ENCODE measurements at places on chromosomes 16 and 17.

DNA sequence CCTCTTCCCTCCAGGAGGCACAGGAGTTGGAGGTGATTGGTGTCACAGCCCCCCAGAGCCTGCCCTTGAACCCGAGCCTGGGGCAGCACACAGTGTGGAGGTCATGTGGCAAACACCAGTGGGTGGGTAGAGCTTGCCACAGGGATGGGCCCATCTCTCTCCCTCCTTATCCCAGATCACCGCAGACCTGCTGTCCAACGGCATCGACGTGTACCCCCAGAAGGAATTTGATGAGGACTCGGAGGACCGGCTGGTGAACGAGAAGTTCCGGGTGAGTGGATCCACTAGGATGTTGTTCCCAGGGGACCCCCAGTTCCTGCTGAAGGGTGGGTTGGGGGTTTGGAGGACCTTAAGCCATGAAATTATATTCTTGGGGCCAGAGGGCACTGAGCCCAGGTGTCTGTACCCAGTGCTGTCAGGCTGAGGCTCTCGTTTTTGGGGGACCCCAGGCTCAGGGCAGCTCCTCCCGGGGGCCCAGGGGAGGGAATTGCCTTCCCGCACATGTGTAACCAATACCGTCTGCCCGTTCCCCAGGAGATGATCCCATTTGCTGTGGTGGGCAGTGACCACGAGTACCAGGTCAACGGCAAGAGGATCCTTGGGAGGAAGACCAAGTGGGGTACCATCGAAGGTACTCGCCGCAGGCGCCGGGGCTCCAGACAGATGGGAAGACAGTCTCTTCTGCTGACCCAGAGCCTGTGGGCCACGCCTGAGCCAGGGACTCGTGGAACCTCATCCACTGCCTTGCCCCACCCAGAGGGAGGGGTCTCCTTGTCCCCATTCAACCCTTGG is 351.9 kb downstream of the SEC14L1 start:
- no peak for DNase-seq

DNA sequence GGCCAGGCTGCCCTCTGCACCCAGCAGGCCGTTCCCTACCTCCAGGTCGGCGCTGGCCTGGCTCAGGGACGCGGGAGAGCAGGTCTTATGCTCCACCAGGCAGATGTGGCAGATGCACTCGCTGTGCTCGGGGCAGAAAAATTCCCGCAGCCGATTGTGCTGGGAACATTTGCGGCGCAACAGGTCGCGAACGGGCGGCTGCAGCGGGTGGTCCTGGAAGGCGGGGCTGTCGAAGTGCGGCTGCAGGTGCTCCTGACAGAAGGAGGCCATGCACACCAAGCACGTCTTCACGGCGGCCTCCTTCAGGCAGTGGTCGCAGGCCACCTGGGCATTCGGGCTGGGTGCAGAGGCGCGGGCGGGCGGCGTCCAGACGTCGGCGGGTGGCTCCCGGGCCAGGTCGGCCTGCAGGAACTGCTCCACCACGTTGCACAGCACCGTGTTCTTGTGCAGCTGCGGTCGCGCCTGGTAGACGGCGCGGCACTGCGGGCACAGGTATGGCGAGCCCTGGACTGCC is 439 bp downstream of the TRIM25 start:
- DNase-seq, result no peak

DNA sequence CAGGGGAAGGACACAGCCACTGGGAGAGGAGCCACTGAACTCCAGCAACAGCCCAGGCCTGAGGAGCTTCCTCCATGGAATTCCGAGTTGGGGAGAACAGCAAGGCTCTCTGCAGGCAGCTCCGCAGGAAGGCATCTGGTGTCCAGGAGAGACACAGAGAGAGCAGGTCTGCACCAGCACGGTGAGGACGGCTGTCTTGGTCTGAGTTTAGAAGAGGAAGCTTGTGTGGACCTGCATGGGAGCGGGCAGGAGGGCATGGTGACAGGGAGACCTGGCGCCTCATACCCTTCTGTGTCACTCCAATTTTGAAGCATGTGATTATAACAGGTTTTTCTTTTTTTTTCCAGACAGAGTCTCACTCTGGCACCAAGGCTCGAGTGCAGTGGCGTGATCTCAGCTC is 6.4 kb downstream of the SLC38A10 start:
- no peak for DNase-seq

DNA sequence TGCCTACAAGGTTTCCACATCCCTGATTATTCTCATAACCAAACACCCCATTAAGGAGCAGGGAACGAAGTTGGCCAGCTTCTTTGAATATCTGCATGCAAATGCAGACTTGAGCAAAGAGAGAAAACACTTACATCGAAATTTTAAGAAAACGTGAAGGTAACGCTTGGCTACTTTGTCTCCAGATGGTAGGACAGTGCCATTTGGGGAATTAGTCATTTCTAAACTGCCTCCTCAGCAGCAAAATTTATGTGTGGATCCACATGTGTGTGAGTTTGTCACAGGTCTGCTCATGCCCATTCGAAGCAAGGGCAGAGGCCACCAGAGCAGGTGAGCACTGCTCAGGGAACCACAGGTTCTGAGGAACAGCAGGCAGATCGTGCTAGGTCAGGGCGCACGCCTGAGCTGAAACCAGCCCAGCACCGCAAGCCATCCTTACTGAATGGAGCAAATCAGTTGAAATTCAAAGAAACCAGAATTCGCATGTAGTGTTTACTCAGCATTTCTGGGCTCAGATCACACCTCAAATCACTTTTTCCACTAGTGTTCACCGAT is 80.1 kb downstream of the SOCS1 start:
- DNase-seq, result no peak

DNA sequence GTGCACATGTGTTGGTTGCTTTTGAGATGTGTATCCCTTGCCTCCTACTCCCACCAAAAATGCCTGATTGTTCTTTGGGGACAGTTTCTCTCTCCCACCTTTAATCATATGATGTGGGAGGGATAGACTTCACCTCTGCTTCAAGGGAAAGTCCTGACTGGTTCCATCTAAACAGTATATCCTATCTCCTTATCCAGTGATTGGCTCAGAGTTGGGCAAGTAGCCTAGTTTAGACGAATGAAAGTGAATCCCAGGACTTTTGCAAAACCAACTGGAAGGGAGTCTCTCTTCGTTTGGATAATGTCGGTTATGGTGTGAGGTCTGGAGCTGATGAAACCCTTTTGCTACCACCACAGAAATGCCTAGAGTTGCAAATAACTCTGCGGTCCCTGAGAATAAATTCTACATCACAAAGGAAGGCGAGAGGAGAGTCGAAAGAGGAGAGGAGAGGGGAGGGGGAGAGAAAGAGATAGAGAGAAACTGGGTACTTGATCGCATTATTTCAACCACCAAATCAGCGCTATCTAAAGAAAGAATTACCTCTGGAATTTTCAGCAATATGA is 77.1 kb upstream of the SALL1 start:
- no peak for DNase-seq

DNA sequence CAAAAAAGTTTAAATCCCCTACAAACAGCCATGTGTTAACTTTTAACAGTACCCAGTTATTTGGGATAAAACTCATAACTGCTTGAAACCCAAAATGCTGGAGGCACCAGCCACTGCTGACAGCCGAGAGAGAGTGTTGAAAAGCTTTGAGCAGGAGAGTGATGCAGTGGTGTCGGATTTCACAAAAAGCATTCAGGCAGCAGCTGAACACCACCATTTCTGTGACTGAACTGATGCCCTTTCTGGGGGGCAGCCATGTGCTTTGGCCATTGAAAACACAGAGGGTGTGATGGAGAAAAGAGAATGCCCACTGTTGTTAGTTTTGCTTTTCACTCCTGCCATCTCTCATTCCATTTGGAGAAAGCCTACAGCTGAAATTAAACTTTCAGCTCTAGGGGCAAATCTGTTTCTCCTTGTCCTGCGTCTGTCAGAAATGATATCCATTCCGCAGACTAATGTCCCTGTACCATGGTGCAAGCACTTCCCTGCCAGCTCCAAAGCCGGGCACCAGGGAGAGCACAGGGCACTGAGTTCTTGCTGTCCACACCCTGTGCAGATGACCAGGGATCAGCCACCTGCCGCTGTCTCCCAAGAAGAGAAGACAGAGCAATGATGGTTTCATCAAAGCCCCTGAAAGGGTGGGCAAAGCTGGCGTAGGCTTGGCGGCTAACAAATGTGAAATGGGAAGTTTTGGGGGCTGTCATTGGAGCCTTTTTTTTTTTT is 16.6 kb upstream of the MLYCD start:
- no peak for DNase-seq

- DNase-seq, result no peak
Observed at GRCh38 chr17:78349891-78350642, 9.8 kb downstream of the SOCS3 start.

GRCh38 chr16:9389543-9390207 is 298.2 kb downstream of the HAPSTR1 start:
- no peak for DNase-seq

GRCh38 chr16:67039260-67040020 is 10.5 kb downstream of the CBFB start:
- DNase-seq, result no peak

GRCh38 chr17:69431835-69432234 is 17.3 kb downstream of the MAP2K6 start:
- DNase-seq, result no peak

DNA sequence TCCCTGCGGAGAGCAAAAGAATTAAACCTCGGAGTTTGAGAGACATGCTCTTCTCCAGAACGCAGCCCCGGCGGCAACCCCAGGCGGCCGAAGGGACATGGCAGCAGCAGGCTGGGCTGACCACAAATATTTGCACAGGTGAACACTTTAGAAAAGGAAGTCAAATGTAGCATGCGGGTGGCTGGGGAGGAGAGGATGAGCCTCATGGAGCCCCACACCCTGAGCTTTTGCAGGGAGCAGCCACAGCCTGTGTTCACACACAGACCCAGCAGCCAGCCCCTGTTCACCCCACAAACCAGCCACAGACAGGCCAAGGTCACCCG is 17.8 kb downstream of the HS3ST6 start:
- DNase-seq, result no peak

GRCh38 chr16:57516773-57517172 is 19.6 kb downstream of the CCDC102A start:
- no peak for DNase-seq

GRCh38 chr16:19118938-19119431 is 5.2 kb downstream of the ITPRIPL2 start:
- peak; percentile 78 for DNase-seq

DNA sequence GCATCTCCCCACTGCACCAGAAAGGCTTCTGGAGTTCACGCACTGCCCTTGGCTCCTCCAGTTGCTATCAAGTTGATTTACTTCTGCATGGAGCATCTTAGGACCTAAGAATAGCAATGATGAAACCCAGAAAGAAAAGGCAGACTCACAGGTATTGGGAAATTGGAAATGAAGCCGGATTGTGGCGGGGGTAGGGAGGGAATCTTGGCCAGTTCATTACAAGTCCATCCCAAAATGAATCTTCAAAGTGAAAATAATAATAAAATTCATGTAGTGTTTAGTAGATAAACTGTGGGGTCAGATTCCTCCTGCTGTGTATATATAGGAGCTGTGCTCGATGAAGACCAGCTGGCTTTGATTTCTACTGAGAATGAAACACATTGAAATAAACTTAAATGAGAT is 33.7 kb downstream of the TEKT3 start:
- DNase-seq, result peak; percentile 89

GRCh38 chr16:28543072-28543471 is 4.3 kb upstream of the NUPR1 start:
- no peak for DNase-seq

DNA sequence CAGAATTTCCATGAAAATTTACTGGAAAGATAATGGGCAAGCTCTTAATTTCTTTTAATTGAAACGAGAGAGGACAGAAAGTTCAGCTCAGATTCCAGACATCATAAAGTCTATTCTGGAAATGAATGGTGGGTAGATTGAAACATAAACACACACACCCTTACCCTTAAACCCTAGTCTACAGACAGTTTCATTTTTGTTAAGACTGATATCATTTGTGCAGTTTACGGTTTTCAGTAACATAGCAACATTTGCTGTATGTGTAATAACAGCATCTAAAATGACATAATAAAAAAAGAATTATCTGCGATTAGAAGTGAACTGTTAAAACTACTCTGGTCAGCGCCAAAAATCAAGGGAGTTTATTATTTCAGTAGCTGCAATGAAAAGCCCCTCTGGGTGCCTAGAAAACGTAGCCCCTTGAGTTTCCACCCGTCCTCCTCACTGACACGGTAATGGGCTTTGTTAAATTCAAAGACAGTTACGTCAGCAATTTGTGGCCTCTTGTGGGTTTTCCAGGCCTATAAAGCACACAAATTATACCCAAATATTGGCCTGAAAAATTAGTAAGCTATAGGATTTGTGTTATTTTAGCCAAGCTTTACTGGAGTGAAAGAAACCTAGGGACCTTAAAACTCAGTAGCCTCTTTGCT is 520.6 kb upstream of the SOX9 start:
- no peak for DNase-seq

DNA sequence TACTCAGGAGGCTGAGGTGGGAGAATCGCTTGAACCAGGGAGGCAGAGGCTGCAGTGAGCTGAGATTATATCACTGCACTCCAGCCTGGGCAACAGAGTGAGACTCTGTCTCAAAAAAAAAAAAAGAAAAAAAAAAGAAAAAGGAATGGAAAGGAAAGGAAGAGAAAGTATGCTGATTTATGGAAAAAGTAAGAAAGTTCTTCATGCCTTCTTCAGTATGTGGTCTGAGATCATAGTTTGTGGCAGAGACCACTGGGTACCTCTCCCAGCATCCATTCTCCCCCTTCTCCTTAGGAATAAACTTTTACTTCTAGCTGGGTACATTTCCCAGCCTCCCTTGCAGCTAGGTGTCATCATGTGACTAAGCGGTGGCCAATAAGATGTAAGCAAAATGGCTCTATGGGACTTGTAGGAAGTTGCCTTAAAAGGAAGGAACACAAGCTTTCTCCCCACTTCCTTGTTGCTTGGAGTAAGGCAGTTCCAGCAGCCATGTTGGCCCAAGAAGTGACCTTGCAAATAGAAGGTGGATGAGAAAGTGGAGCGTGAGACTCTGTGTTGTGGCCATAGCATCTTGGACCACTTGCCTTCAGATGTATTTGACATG is 26.1 kb upstream of the XPO6 start:
- DNase-seq, result no peak

- DNase-seq, result no peak
Observed at GRCh38 chr16:9610727-9611126, 519.3 kb downstream of the HAPSTR1 start.

- DNase-seq, result no peak
Observed at GRCh38 chr16:49505556-49505955, 132.0 kb downstream of the C16orf78 start.

GRCh38 chr16:83781-84615 is 6.0 kb downstream of the MPG start:
- DNase-seq, result no peak

DNA sequence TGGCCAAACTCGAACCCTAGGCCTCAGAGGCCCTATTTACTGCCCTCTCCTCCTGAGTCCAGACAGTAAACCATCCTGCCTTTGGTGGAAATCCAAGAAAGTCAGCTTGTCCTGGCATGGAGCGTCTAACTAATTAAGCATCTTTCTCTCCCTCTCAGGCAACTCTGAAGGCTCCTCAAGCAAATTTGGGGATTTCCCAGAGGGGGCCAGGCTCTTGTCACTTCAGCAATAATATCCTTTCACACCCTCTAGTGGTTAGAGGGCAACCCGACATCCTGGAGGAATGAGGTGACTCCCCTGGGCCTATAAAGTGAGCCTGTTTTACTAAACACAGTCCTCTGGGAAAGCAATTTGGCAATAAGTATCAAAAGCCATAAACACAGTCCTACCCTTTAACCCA is 60.4 kb downstream of the NOG start:
- DNase-seq, result no peak

- no peak for DNase-seq
Observed at GRCh38 chr17:37461668-37462067, 28.0 kb upstream of the DUSP14 start.

- DNase-seq, result no peak
Observed at GRCh38 chr16:1991135-1991551, 1.4 kb downstream of the SYNGR3 start.
